CD8-positive, alpha-beta memory T cell (primary cell): ENCODE measurements at places on chromosomes 6 and 20. TPM values are rescaled to one million over a fixed set of nuclear protein-coding genes. Genes with fewer than 3 reads are reported as not detected.
A peak's percentile ranks its signal among the peaks of the same experiment; 100 is the strongest.

The ARID1B gene
- 57.9 TPM for total RNA-seq

DNA sequence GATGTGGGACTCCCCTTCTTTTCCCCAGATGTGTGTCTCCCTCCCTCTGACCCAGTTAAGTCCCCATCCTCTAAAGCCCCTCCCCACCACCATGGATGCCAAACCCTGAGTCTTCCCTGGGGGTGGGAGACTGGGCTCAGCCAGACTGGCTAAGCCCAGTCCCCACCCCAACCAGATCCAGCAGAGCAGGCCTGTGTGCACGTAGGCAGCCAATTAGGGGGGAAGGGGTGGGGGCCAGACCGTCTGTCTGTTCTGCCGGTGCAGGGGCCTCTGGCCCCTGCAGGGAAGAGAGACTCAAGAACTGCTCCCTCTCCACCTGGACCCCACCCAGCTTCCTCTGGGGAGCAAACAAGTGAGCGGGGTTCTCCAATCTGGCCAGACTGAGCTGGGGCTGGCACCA lies 605 bp downstream of the COX4I2 start:
- no peaks in the 10 kb centered on the region for H3K36me3 ChIP-seq
- no peak for DNase-seq
- H3K27me3 ChIP-seq, result peaks cover 9% of the 10 kb centered on the region
- no peak overlapping the region for H3K4me3 ChIP-seq
- H3K27ac ChIP-seq, result no peak overlapping the region
- peaks cover 7% of the 10 kb centered on the region for H3K4me1 ChIP-seq

The TMC2 gene
- total RNA-seq, result not detected

GRCh38 chr6:140256248-140256647 lies 881.8 kb upstream of the CITED2 start:
- H3K4me1 ChIP-seq, result no peaks in the 10 kb centered on the region
- H3K4me3 ChIP-seq, result no peak overlapping the region
- H3K36me3 ChIP-seq, result no peaks in the 10 kb centered on the region
- DNase-seq, result no peak

The CCDC167 gene
- total RNA-seq, result 79.5 TPM

The B3GALT4 gene
- total RNA-seq, result 6.1 TPM

GRCh38 chr6:25369433-25370177 lies 90.4 kb downstream of the CARMIL1 start:
- H3K27me3 ChIP-seq, result no peaks in the 10 kb centered on the region
- peaks cover 48% of the 10 kb centered on the region for H3K4me1 ChIP-seq
- no peaks in the 10 kb centered on the region for H3K36me3 ChIP-seq

The PRKN gene
- 0.22 TPM for total RNA-seq

The SUMO4 gene
- total RNA-seq, result 3.9 TPM

GRCh38 chr6:130190701-130191690 lies 31.8 kb downstream of the SAMD3 start:
- H3K27me3 ChIP-seq, result no peaks in the 10 kb centered on the region
- H3K4me3 ChIP-seq, result no peak overlapping the region
- H3K4me1 ChIP-seq, result peaks cover 58% of the 10 kb centered on the region
- H3K27ac ChIP-seq, result no peak overlapping the region
- no peak for DNase-seq

- DNase-seq, result no peak
- H3K36me3 ChIP-seq, result peaks cover 7% of the 10 kb centered on the region
- H3K4me1 ChIP-seq, result peaks cover 9% of the 10 kb centered on the region
- no peak overlapping the region for H3K4me3 ChIP-seq
These were observed 6.2 kb upstream of the RBCK1 start for GRCh38 chr20:401682-402495.

- peaks cover 9% of the 10 kb centered on the region for H3K27me3 ChIP-seq
- H3K27ac ChIP-seq, result no peak overlapping the region
- no peak for DNase-seq
- H3K36me3 ChIP-seq, result no peaks in the 10 kb centered on the region
- H3K4me3 ChIP-seq, result no peak overlapping the region
- no peaks in the 10 kb centered on the region for H3K4me1 ChIP-seq
These were observed 59.9 kb upstream of the BHLHE23 start for GRCh38 chr20:63066506-63067265.

DNA sequence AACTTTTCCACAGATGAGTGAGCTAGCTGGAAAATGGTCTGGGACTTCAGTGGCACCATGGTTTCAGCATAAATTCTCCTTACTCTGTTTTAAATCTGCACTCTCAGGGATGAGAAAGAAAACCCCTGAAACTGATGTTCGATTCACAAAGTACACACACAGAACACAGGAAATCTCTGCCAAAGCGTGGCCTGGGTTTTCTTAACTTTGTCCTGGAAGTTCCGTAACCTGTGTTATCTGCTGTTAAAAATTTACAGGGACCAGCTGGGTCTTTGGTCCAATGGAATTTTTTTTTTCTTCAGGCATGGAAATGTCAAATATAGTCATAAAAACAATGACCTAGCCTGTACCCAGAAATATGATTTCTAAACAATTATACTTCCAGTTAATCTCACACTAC lies 7.3 kb downstream of the SCML4 start:
- H3K4me1 ChIP-seq, result peaks cover 64% of the 10 kb centered on the region
- H3K4me3 ChIP-seq, result no peak overlapping the region
- H3K27me3 ChIP-seq, result no peaks in the 10 kb centered on the region
- DNase-seq, result no peak
- H3K27ac ChIP-seq, result no peak overlapping the region

The ZNF391 gene
- total RNA-seq, result 2.9 TPM

- H3K4me1 ChIP-seq, result no peaks in the 10 kb centered on the region
- H3K27ac ChIP-seq, result no peak overlapping the region
- H3K27me3 ChIP-seq, result no peaks in the 10 kb centered on the region
- no peaks in the 10 kb centered on the region for H3K36me3 ChIP-seq
- H3K4me3 ChIP-seq, result no peak overlapping the region
These were observed 45.5 kb upstream of the UNC93A start for GRCh38 chr6:167245591-167245990.

- no peak overlapping the region for H3K4me3 ChIP-seq
- H3K27ac ChIP-seq, result no peak overlapping the region
- no peaks in the 10 kb centered on the region for H3K36me3 ChIP-seq
- H3K27me3 ChIP-seq, result no peaks in the 10 kb centered on the region
- DNase-seq, result no peak
- H3K4me1 ChIP-seq, result no peaks in the 10 kb centered on the region
These were observed 365.8 kb upstream of the HSF2 start for GRCh38 chr6:122033564-122034181.

GRCh38 chr6:845566-845965 lies 152.6 kb upstream of the EXOC2 start:
- no peaks in the 10 kb centered on the region for H3K27me3 ChIP-seq
- no peaks in the 10 kb centered on the region for H3K4me1 ChIP-seq
- no peaks in the 10 kb centered on the region for H3K36me3 ChIP-seq

DNA sequence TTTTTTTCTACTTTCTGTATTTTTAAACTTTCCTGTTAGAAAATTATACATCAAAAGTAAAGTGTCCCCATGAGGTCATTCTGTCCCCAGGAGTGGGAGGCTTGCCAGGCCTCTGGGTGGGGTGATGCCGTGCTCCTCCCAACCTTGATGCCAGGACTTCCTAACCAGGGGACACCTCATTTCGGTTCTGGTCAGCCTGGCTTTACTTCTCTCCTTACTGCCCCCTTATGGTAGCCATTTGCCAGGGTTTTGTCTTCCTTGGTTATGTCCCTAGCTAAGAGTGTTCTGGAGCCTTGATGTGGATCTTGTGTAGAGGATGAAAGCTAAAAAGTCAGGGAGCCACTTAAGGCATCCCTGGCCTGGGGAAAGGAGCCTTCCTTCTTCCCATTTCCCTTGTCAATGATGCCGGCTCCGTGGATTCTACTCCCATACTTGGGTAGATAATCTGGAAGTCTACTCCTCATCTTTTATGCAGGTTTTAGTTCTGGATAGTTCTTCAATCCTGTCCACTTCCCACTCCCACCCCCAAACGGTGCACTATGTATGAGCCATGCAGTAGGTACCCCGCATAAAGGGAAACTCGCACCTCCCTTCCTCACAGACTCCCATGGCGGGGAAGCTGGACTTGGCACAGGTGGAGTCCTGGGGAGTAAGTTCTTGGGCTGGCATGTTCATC lies 164.1 kb upstream of the SALL4 start:
- H3K27me3 ChIP-seq, result no peaks in the 10 kb centered on the region
- DNase-seq, result no peak
- H3K27ac ChIP-seq, result no peak overlapping the region
- no peaks in the 10 kb centered on the region for H3K36me3 ChIP-seq
- H3K4me1 ChIP-seq, result no peaks in the 10 kb centered on the region
- H3K4me3 ChIP-seq, result no peak overlapping the region

GRCh38 chr6:111480988-111481822 lies 1.8 kb downstream of the REV3L start:
- H3K27me3 ChIP-seq, result no peaks in the 10 kb centered on the region
- H3K27ac ChIP-seq, result peak overlapping the region; percentile 95
- no peaks in the 10 kb centered on the region for H3K36me3 ChIP-seq
- no peak for DNase-seq
- H3K4me1 ChIP-seq, result peaks cover 22% of the 10 kb centered on the region

- no peak overlapping the region for H3K27ac ChIP-seq
- no peak overlapping the region for H3K4me3 ChIP-seq
- DNase-seq, result no peak
- no peaks in the 10 kb centered on the region for H3K27me3 ChIP-seq
- no peaks in the 10 kb centered on the region for H3K4me1 ChIP-seq
- H3K36me3 ChIP-seq, result no peaks in the 10 kb centered on the region
These were observed 718.7 kb upstream of the ADGRB3 start for GRCh38 chr6:67916399-67916798.

DNA sequence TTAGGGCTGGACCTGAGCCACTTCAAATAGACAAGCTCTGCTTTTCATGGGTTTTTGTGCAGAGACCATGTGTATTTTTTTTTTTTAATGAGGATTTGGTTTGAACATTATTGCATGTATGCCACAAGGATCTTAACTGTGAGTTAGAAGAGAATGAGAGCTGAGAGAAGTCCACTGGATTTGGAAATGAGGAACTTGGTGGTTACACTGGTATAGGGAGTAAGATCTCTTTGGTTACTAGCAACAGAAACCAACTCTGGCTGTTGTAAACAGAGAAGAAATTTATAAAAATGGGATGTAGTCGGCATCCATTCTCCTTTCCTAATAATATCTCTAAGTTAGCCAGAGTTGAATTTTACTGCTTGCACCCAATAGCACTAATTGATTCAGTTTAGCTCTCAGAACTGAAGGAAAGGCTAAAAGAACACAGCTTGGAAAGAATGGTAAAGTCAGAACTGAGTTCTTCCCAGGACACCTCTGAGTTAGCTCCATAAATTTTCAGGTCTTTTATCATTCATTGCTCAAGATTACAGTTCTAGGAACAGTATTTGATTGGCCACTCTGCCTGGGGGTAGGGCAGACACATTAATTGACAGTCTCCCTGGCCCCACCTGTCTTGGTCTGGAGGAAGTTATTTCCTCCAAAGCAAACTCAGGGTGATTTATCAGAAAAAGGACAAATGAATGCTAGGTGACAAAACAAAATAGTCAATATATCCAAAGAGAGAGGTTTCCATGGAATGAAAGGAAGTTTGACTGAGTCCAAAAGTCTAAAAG lies 3.9 kb upstream of the WFDC2 start:
- DNase-seq, result no peak
- H3K4me1 ChIP-seq, result peaks cover 8% of the 10 kb centered on the region
- H3K36me3 ChIP-seq, result no peaks in the 10 kb centered on the region
- no peak overlapping the region for H3K27ac ChIP-seq
- H3K4me3 ChIP-seq, result no peak overlapping the region
- peaks cover 21% of the 10 kb centered on the region for H3K27me3 ChIP-seq

The CTSA gene
- 82.1 TPM for total RNA-seq

- H3K27me3 ChIP-seq, result no peaks in the 10 kb centered on the region
- no peak overlapping the region for H3K27ac ChIP-seq
- no peaks in the 10 kb centered on the region for H3K4me1 ChIP-seq
- H3K36me3 ChIP-seq, result no peaks in the 10 kb centered on the region
- DNase-seq, result no peak
These were observed 3.9 kb upstream of the TIAM2 start for GRCh38 chr6:154991207-154991606.

GRCh38 chr6:116050737-116051136 lies 10.0 kb downstream of the FRK start:
- no peak overlapping the region for H3K4me3 ChIP-seq
- H3K27ac ChIP-seq, result no peak overlapping the region
- no peaks in the 10 kb centered on the region for H3K36me3 ChIP-seq
- no peaks in the 10 kb centered on the region for H3K4me1 ChIP-seq
- H3K27me3 ChIP-seq, result no peaks in the 10 kb centered on the region

The TMEM74B gene
- not detected for total RNA-seq

GRCh38 chr6:558089-558488 lies 98.8 kb downstream of the HUS1B start:
- peaks cover 5% of the 10 kb centered on the region for H3K4me1 ChIP-seq
- H3K36me3 ChIP-seq, result peaks cover 16% of the 10 kb centered on the region
- H3K4me3 ChIP-seq, result no peak overlapping the region
- no peak for DNase-seq

DNA sequence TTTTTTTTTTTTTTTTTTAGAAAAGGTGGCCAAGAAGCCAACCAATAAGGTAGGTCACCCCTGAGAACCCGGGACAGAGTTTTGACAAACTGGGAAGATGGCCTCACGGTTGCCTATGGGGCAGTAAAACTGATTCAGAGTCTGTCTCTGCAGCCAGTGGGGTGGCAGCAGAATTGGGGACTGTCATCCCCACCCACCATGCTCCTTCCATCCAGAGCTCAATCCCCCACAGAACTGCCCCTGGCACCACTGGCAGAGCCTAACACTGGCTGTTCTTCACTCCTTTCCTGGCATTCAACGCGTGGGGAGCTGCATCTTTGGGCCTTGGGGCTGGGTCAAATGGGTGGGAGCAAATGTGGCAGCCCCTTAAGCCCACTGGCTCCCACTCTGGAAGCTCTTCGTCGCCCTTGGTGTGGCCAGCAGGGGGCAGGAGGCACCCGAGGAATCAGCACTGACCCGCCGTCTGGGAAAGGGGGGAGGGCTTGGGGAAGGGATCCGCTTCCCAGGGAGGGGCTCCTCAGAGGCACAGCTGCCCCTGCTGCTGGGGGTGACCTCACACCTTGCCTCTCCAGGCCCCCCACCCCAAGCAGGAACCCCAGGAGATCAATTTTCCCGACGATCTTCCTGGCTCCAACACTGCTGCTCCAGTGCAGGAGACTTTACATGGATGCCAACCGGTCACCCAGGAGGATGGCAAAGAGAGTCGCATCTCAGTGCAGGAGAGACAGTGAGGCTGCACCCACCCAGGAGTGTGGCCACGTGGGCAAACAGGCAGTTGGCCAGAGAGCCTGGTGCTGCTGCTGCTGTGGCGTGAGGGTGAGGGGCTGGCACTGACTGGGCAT lies 10.4 kb downstream of the CD40 start:
- no peak for DNase-seq
- H3K4me1 ChIP-seq, result no peaks in the 10 kb centered on the region
- no peaks in the 10 kb centered on the region for H3K36me3 ChIP-seq

- no peak overlapping the region for H3K27ac ChIP-seq
- no peaks in the 10 kb centered on the region for H3K36me3 ChIP-seq
- peaks cover 81% of the 10 kb centered on the region for H3K27me3 ChIP-seq
- peaks cover 29% of the 10 kb centered on the region for H3K4me1 ChIP-seq
These were observed 2.3 kb downstream of the NR2E1 start for GRCh38 chr6:108168090-108168463.

The EYS gene
- total RNA-seq, result not detected

The CAGE1 gene
- total RNA-seq, result 0.18 TPM

- no peaks in the 10 kb centered on the region for H3K36me3 ChIP-seq
- H3K4me3 ChIP-seq, result no peak overlapping the region
- DNase-seq, result no peak
- H3K27me3 ChIP-seq, result no peaks in the 10 kb centered on the region
- H3K4me1 ChIP-seq, result no peaks in the 10 kb centered on the region
These were observed 31.6 kb downstream of the AHI1 start for GRCh38 chr6:135465903-135466302.

GRCh38 chr6:33160728-33161344 lies 31.4 kb downstream of the COL11A2 start:
- no peak overlapping the region for H3K4me3 ChIP-seq
- no peaks in the 10 kb centered on the region for H3K36me3 ChIP-seq
- no peak for DNase-seq
- H3K27ac ChIP-seq, result no peak overlapping the region
